Islet precursor cell (in vitro differentiated cells): ENCODE measurements at places on chromosomes 12 and 14.
A peak's percentile ranks its signal among the peaks of the same experiment; 100 is the strongest.

- no peak for DNase-seq
Observed at GRCh38 chr14:56085471-56085870, 32.7 kb upstream of the PELI2 start.

DNA sequence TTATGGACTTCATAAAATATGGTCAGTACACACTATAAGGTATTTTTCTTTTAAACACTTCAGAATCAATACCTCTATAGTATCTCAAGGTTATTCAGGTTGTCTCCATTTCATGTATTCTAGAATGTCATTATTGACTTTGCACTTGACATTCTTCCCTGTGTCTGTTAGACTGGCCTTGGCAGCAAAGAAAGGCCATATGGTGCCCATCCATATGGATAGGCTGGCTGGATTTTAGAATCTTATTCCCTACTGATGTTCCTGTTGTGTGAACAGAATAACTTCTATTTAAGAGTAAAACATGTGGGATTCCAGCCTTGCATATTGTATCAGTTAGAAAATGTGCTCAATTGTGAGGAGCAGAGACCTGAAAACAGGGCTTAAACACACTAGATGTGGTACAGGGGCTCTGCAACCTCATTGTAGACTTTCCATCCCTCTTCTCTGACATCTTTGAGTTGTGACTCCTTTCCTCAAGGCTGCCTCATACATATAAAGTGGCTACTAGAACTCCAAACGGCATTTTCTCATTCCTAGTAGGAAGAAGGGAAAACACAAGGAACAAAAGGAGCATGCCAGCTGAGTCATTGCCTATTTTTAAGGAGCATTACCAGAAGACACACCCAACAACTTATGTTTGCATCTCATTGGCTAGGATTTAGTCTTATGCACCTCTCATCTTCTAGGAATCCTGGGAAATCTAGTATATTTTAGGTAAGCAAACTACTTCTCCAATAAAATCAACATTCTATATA, 221.2 kb upstream of the TMPO start:
- DNase-seq = no peak

GRCh38 chr12:66552716-66553115, 126.2 kb downstream of the GRIP1 start:
- DNase-seq = no peak

GRCh38 chr12:41254004-41254914, 66.1 kb downstream of the PDZRN4 start:
- DNase-seq = no peak

GRCh38 chr12:49527361-49528130, 11.3 kb upstream of the KCNH3 start:
- DNase-seq = no peak

DNA sequence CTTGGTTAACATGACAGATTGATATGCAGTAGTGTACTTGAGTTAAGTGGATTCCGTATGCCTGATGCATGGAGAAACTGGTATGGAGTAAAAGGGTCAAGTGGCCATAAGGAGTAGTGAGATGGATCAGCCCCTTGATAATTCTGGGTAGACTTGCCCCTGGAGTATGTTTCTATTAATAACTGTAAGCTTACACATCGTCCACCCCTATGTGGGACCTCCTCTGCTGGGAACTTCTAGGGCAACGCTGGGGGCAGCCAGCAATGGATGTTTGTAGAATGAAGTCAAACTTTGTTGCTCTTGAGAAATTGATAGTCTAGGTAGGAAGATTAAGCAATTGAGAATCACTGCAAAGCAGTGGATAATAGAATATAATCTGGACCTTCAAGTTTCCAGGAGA, 3.5 kb downstream of the C12orf75 start:
- no peak for DNase-seq

DNA sequence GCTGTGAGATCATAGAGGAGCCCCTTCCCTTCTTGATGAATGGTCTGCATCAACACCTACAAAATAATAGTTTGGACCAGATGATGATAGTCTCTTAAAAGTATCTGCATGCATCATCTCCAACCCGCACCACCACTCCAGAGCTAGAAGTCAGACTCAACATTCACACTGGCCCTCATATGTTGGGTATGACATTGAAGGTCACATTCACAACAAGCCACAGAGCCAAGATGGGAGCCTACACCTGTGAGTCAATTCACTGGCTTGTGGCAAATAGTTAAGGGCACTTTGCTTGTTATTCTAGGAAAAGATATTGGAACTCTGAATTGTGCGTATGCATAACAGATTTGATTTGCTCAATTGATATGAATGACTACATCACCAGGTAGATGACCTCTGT, 1197.9 kb downstream of the VRK1 start:
- DNase-seq = no peak

DNA sequence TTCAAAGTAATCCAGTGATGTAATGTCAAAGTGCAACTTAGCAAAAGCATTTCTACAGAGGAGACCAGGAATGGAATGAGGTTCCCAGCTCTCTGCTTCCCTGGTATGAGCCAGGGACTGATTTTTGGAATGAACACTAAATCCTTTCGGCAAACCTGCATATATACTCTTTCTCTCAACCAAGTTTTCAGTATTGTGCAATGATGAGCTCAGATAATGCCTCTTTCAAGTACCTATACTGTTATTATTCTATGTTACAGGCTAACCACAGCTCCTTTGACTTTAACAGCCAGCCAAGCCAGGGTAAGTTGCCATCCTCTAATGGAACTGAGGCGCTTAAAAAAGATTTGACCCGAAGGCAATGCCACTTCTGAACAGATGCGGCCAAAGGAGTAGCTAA, 104.9 kb upstream of the FSCB start:
- DNase-seq = no peak

DNA sequence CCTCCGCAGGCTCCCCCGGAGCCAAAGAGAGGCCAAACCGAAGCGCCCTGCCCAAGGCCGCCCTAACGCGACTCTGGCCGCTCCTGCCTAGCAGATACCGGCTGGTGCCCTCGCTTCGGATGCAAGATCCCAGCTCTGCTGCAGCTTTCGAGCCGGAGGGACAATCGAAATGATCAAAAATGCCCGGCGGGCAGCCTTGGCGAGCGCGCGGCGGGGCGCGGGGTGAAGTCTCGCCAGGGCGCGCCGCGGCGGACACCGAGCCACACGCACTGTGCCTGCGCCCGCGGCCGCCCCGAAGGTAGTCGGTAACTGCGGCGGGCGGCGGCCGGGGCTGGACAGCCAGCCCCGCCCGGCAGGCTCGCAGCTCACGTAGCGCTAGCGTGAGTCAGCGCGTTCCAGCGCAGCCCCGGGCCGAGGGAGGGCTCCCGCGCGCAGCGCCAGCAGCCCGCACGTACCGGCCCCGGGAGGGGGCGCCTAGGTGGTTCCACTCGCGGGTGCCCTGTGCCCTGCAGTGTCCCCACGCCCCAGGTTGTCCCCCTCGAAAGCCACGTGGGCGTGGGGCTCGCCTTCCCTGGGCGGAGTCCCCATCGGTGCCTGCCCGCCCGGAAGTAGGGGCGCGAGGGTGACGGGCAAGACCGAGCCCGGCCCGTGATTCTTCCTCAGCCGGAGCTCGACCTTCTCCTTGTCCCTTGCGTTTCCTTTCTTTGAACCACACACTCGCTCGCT, 109.2 kb upstream of the EGLN3 start:
- DNase-seq = peak; percentile 91

GRCh38 chr14:90126260-90126659, 64.5 kb downstream of the KCNK13 start:
- no peak for DNase-seq

- peak; percentile 15 for DNase-seq
Observed at GRCh38 chr12:69651922-69652321, 41.2 kb upstream of the LRRC10 start.

GRCh38 chr14:55333711-55334485, 62.7 kb downstream of the FBXO34 start:
- no peak for DNase-seq

DNA sequence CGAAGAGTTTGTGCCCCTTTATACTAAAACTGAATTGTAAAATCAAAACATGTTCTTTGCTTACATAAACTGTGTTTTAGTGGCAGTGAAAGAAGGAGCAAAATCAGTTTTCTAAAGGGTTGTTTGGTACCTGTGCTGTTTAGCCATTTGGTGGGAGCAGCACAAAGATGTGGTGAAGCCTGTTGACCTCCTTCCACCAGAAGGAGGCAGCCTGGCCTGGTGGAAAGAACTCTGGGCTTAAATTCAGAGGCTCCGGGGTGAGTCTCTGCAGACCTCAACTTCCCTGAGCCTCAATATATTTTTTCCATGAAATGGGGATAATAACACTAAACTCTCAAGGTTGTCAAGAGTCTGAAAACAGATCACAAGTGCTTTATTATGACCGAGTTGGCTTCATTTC, 502.5 kb downstream of the VRK1 start:
- DNase-seq = no peak

- no peak for DNase-seq
Observed at GRCh38 chr14:94021416-94022157, 4.6 kb upstream of the OTUB2 start.

- DNase-seq = peak; percentile 90
Observed at GRCh38 chr12:124681779-124682391, 114.5 kb upstream of the NCOR2 start.

GRCh38 chr12:94699801-94700200, 49.4 kb upstream of the TMCC3 start:
- no peak for DNase-seq

DNA sequence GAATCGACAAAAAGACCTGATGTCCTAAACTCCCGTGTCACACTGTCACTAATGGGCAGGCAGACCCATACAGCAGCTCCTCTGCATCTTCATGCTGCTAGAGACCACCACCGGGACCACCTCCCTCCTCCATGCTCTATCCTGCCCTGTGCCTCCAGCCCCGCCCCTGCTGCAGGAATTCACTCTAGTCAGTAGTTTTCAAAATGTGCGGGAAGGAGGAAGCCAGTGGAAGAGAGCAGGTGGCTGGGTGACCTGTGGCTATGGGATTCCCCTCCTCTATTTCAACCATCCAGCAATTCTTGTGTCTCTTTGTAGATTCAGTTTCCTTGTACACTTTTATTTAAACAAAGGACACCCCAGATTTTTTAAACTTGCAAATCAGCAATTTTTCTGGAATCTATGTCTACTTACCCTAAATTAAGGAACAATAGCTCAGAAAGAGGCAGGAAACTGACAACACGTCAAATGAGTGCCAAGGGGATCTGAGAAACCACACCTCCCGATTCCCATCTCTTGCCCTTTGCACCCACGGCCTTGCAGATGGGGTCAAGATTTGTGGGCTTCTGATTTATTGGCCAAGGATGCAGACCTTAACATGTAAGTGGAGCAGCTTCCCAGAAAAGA, 20.4 kb upstream of the MAP1LC3B2 start:
- no peak for DNase-seq

- peak; percentile 98 for DNase-seq
Observed at GRCh38 chr12:52213564-52214420, 19.3 kb upstream of the KRT7 start.

DNA sequence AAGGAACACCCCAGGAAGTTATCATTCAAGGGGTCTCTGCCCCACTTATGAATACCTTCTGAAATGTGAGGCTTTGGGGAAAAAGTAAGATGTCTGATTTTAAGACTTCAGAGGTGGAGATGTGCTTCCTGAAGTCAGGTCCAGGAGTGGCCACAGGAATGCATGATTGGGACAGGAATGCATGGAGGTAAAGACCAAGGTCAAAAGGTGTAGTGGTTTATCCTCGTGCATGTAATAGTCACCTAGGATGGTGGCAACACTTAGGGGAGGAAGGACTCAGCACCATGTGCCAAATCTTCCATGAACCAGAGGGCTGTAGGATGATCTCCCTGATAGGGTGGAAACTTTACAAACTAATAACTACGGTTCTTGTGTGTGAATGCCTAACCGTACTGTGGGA, 217.3 kb downstream of the C12orf75 start:
- DNase-seq = no peak

DNA sequence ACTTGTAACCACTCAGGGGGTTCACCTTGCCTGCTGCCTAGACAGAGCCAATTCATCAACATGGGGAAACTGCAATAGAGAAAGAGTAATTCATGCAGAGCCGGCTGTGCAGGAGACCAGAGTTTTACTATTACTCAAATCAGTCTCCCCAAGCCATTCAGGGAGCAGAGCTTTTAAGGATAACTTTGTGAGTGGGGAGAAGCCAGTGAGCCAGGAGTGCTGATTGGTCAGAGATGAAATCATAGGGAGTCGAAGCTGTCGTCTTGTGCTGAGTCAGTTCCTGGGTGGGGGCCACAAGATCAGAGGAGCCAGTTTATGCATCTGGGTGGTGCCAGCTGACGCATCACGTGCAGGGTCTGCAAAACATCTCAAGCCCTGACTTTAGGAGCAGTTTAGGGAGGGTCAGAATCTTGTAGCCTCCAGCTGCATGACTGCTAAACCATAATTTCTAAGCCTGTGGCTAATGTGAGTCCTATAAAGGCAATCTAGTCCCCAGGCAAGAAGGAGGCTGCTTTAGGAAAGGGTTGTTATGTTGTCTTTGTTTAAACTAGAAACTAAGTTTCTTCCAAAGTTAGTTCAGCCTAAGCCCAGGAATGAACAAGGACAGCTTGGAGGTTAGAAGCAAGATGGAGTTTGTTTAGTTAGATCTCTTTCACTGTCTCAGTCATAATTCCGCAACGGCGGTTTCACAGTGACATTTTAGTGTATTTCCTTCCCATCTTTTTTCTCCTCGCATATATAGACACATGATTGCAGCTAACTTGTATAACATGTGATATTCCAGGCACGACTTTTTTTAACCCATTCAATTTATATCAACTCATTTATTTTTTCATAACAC, 68.9 kb upstream of the NCOR2 start:
- DNase-seq = peak; percentile 99

DNA sequence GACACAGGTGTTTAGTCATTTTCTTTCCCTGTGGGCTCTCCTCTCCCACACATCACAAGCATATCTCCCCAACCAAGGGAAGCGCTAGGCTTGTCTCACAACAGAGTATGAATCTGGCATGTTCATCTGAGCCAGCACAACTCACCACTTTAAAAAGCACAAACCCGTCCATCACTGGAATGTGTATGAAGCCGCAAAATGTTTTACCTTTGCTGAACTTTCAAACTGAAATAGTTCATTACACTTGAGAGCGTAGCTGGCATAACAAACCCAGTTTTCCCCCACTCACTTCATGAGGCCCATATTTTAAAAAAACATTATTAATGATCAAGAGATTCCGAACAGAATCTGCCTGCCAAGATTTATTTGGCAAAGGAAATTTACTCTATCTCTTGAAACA, 15.8 kb downstream of the NID2 start:
- no peak for DNase-seq

- no peak for DNase-seq
Observed at GRCh38 chr12:94762259-94762942, 112.0 kb upstream of the TMCC3 start.

DNA sequence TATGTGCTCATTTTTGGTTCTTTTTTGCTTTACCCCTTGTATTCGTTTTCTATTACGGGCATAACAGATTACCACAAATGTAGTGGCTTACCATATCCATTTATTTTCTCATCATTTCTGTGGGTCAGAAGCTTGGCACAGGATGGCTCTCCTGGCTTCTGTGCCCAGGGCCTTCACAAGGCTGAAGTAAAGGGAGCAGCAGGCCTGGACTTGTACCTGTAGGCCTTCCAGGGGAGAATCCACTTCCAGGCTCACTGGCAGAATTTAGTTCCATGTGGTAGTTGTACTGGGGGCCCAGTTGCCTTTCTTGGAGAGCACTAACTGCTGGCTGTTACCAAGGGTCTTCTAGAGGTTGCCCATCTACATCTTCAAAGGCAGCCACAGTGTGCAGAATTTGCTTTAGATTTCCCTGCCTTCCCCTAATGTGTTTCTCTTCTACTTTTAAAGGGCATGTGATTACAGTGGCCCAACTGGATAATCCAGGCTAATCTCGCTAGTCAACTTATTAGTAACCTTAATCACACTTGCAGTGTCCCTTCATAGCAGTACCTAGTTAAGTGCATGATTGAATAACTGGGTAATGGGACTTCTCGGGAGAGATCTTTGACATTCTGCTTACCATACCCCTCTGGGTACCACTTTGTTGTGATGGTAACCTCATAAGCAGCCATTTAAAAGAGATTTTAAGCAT, 67.0 kb downstream of the CRADD start:
- no peak for DNase-seq
